ENCODE measurements at places on chromosomes 6 and 20.

DNA sequence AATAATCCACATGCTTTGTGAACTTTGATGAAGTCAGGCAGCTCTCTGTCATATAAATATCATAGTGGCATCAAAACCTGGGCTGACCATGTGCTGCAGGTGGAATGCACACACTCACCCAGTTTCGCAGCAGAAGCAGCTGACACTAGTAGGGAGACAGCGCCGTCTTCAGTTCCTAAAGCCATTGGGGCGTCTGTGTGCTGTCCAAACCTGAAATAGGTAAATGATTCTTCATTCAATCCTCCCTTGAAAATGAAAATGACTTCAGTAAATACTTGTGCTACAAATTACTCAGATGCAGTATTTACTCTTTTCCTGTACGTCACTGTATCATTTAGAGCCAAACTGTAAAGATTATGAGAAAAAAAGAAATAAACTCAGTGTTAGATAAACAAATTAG is 127.5 kb downstream of the EYA4 start:
- no peak for DNase-seq

DNA sequence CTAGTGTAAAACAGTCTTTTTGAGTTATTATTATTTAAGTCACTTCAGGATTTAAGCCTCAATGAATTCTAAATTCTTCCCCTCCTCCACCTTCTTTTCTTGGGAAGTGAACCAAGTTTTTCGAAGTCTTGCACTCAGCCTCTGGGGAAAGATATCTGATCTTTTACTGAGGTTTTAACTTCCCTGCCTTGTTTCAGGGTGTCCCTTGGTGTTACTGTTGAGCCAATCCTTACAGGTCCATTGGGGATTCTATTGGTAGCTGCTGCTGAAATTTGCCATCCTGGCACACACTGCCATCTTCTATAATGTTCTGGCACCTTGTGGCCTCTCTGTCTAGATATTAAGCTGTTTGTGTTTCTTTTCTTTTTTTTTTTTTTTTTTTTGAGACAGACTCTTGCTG is 31.7 kb downstream of the BEND6 start:
- DNase-seq: no peak

- no peak for DNase-seq
These were observed 50.0 kb upstream of the SUPT3H start for GRCh38 chr6:45427726-45428125.

GRCh38 chr6:12280458-12280857 is 9.7 kb upstream of the EDN1 start:
- no peak for DNase-seq

- DNase-seq: no peak
These were observed 41.5 kb upstream of the FAM184A start for GRCh38 chr6:119119989-119120388.

- DNase-seq: no peak
These were observed 17.8 kb downstream of the FOXQ1 start for GRCh38 chr6:1329708-1330107.

DNA sequence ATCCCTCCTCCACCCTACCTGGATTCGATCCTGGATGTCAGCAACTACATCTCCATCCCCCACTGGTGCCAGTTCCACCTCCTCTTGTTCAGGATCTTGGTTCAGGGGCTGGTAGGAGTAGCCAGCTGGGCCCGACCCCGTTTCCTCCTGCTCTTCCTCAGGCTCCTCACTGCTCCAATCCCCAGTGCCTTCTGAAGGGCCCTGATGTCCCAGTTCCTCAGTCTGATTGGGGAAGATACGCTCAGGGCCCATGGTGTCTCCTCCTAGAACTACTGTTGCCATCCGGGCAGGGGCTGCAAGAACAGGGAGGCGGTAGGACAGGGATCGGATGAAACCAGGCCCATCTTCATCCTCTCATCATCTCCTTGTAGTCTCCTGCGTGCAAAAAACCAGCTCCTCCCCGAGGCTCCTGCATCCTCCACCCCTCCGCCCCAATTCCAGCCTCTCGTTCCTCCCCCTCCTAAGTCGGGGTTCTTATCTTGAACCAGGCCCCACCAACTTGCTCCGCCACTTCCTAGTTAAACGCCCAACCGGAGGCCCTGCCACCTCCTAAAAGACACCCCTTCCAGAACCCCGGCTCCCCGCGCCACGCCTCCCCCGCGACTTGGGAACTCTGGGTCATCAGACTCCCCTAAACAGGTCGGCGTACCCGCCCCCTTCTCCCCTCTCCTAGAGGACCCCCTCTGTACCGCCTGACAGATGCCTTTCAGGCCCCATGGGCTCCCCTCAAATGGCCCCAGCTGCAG is 476 bp downstream of the MEA1 start:
- peak; percentile 24 for DNase-seq

- DNase-seq: no peak
These were observed 1167.8 kb upstream of the MAP3K7 start for GRCh38 chr6:91754691-91755090.

DNA sequence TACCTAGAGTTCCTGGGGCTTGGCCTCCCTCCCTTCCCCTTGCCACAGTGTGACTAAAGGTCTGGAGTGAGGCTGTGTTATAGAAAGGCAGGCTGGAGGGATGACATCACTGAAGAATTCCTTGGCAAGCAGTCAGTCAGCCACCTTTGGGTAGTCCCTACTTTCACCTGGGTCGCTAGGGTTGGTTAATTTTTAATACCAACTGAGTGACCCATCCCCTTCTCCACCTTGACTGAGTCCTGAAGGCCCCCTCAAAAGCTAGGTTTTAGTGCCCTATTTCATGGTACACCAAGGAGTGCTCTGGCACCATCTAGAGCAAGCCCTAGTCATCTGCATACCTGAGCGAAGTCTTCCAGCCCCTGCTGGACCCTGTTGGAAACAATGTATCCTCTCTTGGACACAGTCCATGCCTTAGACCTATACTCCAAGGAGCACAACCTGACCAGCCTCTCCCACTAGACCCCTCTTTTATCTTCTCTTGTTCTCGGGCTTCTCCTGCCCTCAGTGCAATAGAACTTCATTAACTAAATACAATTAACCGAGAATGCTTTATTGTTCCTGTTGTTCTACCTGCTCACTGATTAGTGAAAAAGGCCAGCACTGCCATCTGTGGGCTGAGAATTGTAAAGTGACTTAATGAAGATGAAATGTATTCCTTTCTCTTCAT is 44.6 kb downstream of the RIN2 start:
- no peak for DNase-seq

GRCh38 chr20:59333951-59334350 is 33.5 kb downstream of the EDN3 start:
- DNase-seq: no peak

- no peak for DNase-seq
These were observed 32.4 kb upstream of the PBOV1 start for GRCh38 chr6:138250513-138251247.

- no peak for DNase-seq
These were observed 41.3 kb downstream of the PANK2 start for GRCh38 chr20:3930265-3931206.

GRCh38 chr20:25024171-25024570 is 31.6 kb upstream of the APMAP start:
- DNase-seq: no peak

DNA sequence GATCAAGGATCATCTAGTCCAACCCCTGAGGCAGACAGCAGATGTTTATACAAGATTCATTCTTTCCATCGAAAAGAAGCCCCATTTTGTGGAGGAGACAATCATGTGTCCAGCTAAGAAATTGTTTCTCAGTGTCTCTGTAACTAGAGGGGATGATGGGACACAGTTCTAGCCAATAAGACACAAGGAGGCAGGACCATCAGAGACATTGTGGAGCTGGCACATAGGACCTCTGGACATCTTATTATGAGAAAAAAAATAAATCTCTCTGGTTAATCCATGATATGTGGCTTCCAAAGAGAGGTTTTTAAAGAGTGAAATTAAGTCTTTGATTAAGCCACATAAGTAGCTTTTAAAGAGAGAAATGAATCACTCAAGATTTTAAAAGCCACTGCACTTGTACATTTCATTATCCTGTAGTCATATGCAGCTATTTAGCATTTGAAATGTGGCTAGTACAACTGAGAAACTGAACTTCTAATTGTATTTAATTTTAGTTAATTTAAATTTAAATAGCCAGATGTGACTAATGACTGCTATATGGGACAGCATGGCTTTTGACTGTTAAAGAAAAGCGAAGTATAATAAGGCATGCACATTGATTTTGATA is 176.8 kb downstream of the TASP1 start:
- no peak for DNase-seq

GRCh38 chr6:107711412-107712236 is 112.5 kb downstream of the SCML4 start:
- no peak for DNase-seq

DNA sequence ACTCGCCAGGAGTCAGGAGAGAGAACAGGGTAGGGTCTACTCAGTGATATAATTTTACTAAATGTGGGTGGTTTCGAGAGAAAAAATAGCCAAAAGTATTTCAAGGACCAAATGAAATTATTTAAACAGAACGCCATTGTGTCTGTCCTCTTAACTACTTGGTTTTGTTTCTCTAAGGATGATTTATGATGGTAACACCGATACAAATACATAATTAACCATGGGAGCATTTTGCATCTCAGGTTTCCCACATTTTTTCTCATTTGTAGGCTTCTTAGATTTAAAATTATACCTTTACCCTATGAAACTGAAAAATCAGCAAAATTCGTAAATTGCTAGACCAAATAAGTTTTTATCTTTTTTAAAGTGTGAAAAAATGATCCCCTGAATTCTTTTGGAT is 188.2 kb downstream of the ZFP64 start:
- DNase-seq: no peak

DNA sequence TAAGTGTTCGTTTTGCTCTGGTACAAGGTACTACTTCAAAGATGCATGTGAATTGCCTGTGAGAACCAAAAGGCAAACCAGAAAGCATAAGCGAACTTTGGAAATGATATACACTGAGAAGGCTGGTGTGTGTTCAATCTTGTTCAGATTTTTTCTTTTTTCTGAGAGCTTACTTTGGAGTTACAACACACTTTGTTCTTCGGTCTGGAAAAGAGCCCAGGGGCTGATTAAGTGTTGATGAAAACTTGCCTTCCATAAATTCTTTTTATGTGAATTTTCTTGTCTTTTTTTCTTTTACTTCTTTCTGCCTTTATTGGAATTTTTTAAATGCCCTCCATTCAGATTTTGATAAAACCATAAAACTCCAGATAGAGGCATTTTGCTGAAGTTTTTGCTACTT is 395.1 kb upstream of the SASH1 start:
- no peak for DNase-seq

GRCh38 chr20:48904566-48905296 is 16.8 kb upstream of the ARFGEF2 start:
- no peak for DNase-seq

DNA sequence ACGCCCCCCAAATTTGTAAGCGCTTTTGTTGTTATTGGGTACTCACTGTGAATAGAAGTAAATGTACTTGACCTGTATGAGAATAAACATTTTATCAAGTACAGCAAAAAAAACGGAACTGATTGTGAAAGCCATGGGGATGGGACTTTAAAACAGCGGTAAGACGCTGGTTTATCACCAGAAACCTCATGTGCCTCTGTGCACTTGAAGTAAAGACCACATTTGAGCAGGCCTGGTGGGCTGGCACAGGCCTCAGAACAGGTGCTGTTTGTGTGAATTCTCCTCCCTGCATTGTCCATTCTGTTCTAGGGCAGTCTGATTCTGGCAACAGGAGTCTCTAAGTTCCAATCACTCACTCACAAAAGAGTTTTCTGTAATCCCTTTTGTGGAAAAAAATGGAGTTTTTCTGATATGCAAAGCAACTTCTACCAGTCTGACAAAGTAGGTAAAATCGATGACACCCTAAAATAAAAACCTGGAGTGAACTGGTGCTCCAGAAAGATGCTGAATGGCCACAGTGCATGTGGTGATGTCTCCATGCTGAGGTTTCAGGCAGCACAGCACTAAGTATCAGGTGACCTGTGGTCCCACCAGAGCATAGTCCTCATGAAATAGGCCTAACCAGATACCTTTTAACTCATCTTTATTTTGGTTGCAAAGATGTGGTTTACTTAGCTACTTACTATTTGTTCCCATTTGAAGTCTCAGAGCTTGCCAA is 53.9 kb downstream of the STX7 start:
- DNase-seq: no peak

GRCh38 chr20:8912731-8913130 is 156.2 kb upstream of the PLCB4 start:
- DNase-seq: no peak

DNA sequence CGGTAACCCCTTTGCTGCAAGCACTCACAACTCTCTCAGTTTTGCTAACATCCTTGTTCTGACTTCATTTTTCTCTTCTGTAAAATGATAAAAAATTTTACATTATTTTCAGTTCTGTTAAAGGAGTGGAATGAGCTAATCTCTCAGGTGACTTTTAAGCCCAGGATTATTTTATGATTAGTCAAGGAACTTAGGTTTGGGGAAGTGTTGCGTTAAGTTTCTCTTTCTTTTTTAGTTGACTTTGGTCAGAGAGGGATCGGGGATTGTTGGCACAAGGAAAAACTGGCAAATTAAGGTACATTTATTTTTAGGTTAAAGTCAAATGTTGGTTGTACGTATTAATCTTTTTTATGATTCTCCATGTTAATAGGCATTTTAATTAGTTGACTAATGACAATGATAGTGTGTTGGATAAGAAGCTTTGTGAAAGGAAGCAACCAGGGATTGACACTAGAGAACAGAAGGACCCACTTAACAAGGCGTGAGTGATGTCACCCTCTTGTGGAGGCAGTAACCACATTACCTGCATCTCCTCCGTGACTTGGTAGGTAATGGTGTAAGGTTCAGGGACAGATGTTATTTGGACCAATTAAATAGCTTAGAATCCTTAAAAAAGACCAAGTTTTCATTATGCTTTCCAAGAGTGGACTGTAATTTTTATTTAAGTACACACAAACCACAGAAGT is 31.6 kb downstream of the CD83 start:
- DNase-seq: no peak

- DNase-seq: no peak
These were observed 5.0 kb downstream of the VSX1 start for GRCh38 chr20:25076731-25077609.

DNA sequence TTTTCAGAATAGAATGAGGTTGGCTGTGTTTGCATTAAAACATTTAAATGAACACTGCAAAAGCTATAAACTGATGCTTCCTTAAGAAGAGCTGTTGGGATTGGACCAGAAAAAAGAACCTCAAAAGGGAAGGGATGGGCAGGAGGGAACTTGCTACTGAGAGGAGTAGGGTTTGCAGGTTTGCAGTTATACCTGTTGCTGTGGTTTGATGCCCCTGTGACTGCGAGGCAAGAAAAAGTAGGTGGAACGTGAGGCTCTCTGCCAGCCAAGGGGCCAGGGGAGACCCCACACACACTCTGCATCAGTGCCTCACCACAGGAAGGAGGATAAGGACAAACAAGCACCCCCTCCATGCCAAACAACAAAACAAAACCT is 197.2 kb downstream of the BCAS1 start:
- DNase-seq: no peak

DNA sequence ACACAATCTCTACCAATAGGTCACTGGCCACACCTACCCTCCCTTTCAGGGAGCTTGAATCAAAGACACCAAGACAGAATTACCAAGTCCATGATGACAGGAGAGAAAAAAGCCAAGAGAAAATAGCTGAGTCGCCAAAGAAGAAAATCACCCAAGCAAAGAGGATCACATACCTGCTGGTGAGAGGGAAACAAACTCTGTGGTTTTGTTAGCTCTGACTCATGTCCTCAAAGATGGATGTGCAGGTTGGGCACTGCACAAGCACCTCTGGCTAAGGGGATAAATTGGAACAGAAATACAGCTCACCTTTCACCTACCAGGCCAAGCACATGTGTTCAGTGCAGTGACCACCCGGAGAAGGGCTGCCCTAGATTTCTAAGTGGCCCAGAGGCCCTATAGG is 114.8 kb downstream of the TFAP2A start:
- DNase-seq: no peak

Data from GM12891 (cell line).